Osteocyte (in vitro differentiated cells): ENCODE measurements at places on chromosomes 3 and 15. TPM values are rescaled to one million over a fixed set of nuclear protein-coding genes. Genes with fewer than 3 reads are reported as not detected.
A peak's percentile ranks its signal among the peaks of the same experiment; 100 is the strongest.

The DNAJC19 gene
- 37.6 and 38.1 TPM in 2 replicates for total RNA-seq

The SEMA7A gene
- total RNA-seq, result 0.37 and 0.51 TPM in 2 replicates

The ARL14 gene
- not detected in 2 replicates for total RNA-seq

The PPCDC gene
- 11.9 and 12.7 TPM in 2 replicates for total RNA-seq

The IGSF11 gene
- not detected in 2 replicates for total RNA-seq

DNA sequence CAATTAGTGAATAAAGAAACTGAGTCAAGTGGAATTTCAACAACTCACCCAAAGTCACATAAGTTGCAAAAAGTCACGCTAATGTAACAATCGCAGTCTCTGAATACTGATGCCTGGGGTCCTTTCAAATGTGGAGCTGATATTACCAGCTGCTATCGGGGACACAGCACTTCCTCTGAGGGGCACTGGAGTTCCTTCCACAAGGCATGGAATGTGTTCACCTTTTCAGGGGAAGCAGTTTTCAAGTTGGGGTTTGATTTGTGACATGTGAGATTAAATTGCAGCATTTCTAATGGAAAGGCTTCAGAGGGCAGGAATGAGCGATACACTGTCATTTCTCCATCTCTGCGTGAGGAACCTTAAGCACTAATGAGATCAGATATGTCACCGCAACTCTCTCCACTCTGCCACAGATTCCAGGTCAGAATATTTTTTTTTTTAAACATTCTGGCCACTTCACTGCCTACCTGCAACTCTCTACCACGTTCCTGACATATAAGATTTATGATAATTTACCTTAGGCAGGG is 807.2 kb upstream of the CFAP20DC start:
- no peak for DNase-seq
- peaks cover 3% of the 10 kb centered on the region for H3K27me3 ChIP-seq

DNA sequence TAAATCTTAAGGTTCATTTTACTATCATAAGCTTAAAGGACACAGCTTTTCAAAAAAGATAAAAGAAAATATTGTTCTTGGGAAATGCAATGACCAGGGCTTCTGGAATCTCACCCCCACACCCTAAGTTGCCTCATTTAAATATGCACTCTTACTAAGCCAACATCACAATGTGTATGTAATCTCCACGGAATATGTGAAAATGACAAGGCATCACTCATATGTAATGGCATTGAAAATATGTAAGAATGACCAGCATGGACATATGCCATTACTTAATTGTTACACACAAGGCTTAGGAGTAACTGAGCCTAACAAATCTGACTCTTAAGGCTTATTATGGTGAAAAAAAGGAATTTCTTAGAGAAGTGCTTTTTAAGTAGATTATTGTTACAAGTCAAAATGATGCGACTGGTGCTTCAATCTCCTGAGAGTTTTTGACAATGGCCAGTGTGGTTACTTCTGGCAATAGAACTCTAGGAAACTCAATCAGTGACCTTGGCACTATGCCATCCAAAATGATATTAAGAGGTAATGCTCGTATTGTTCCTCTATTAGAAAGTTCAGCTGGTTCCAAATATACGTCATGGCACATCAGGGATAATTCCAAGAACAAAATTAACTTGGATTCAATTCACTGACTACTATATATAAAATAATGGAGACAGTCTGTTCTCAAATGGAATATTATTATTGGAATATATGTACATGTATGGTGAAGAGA is 290.0 kb upstream of the PLSCR5 start:
- no peaks in the 10 kb centered on the region for H3K27me3 ChIP-seq
- peak overlapping the region; percentile 8 for H3K27ac ChIP-seq
- no peak overlapping the region for H3K4me3 ChIP-seq
- no peaks in the 10 kb centered on the region for H3K36me3 ChIP-seq
- no peak for DNase-seq

DNA sequence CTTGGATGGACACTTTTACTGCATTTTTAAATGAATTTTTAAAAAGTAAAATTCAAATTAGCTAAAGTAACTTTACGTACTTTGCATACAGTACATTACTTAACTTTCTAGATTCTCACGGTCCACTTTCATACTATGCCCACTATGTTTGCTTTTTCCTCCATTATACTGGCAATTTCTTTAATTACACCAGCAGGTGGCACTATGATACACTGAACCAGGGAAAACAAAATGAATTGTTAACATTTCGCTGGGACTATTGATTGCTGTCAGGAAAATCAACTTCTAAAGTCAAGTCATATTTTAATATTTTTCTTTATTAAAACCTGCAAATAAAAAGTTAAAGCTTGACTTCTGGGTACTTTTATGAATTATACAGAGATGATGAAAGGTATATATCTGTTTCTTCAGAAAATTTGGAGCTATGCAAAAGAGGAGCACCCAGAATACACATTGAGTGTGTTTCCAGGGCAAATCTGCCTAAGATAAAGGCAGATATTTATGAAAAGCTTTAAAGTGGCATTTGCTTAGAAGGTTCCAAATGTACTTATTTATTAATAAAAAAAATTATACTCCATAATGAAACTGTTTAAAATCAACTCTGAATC is 21.8 kb upstream of the POU1F1 start:
- DNase-seq, result no peak
- no peaks in the 10 kb centered on the region for H3K36me3 ChIP-seq
- H3K27me3 ChIP-seq, result peaks cover 54% of the 10 kb centered on the region
- no peaks in the 10 kb centered on the region for H3K4me1 ChIP-seq

DNA sequence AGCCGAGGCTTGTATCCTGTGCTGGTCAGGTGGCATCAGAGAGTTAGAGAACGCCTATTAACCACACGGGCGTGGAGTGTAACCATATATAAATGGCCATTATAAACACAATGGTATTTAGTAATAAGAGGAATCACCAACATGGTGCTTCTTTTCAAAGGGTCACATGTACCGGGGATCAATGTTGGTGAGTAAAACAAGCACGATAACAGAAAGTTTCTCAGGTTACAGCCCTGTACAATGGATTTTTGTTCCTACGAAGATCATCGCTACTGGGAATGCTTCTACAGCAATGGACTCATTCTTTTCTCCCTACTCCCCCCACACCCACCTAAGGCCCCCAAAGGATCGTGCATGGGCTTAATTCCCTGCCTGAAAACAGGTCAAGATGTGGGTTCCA is 42.5 kb downstream of the MEIS2 start:
- H3K36me3 ChIP-seq, result peaks cover 48% of the 10 kb centered on the region
- no peak for DNase-seq
- no peaks in the 10 kb centered on the region for H3K27me3 ChIP-seq

- no peak for DNase-seq
- no peak overlapping the region for H3K27ac ChIP-seq
- H3K27me3 ChIP-seq, result no peaks in the 10 kb centered on the region
- peaks cover 23% of the 10 kb centered on the region for H3K4me1 ChIP-seq
These were observed 103.5 kb downstream of the MYLK start for GRCh38 chr3:123780656-123781055.
